Activated CD4-positive, alpha-beta T cell treated with anti-CD3 and anti-CD28 coated beads for 36 hours (primary cell): ENCODE measurements at places on chromosomes 5 and 9.

GRCh38 chr5:75366787-75367186 lies 29.8 kb downstream of the HMGCR start:
- DNase-seq: no peak

GRCh38 chr9:109880276-109881169 lies 100.5 kb downstream of the PALM2AKAP2 start:
- DNase-seq: peak; percentile 50

DNA sequence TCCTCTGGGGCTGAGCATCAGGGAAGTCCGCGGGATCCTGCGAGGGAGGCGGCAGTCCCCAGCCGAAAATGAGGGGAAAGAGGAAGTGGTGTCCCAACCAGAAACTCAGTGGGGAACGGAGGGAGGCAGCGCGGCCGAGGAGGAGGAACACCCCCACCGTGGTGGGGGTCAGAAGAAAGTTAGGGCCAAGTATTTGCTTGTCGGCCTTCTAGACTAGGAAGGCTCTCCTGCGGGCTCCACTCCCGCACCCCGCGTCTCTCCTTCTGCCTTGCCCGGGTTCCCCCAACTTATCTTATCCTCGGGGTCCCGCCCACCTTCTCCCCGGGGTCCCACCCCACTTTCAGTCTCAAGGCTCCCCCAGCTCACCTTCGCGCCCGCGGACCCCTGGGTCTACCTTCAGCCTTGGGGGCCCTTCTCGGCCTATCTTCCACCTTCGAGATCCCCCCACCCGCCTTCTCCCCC lies 557 bp upstream of the PHF2 start:
- DNase-seq: peak; percentile 64

- no peak for DNase-seq
Measured at GRCh38 chr5:23963449-23963848, 456.0 kb downstream of the PRDM9 start.

GRCh38 chr5:111984044-111984443 lies 227.1 kb upstream of the NREP start:
- DNase-seq: no peak

GRCh38 chr9:119941091-119941490 lies 571.9 kb upstream of the BRINP1 start:
- DNase-seq: no peak

DNA sequence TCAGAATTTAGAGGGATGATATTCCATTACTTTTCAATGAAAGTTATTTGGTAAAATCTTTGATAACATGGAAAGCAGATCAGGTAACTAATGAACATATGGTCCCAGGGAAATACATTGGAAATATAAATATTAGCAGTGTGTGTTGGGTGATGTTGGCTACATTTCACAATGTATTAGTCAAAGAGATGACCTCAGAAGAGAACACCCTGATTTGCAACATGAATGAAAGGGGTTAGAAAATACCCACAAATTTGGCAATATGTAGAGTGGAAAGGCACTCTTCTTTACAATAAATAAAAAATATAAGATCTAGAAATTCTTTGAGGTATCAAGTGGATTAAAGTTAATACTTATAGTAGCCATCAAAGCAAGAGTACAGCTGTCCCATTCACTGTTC lies 606.7 kb downstream of the PSAT1 start:
- DNase-seq: no peak

DNA sequence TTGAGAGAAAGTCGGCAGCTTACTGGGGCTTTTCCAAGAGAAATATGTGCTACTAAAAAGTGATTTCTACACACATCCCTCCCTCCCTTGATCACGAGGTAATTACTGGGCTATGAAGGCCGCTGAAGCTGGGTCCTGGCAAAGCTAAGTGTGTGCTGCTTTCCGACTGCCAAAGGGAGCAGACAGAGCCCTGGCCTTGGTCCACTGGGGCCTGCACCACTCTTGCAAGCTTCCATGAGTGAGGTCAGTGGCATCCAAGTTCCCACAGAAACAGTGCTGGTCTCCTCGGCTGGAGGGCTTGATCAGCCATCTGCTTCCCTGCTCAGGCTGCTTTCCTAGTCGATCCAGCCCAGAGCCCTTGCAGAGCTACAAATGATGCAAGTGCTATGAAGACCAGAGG lies 154.8 kb upstream of the LHFPL2 start:
- DNase-seq: no peak

DNA sequence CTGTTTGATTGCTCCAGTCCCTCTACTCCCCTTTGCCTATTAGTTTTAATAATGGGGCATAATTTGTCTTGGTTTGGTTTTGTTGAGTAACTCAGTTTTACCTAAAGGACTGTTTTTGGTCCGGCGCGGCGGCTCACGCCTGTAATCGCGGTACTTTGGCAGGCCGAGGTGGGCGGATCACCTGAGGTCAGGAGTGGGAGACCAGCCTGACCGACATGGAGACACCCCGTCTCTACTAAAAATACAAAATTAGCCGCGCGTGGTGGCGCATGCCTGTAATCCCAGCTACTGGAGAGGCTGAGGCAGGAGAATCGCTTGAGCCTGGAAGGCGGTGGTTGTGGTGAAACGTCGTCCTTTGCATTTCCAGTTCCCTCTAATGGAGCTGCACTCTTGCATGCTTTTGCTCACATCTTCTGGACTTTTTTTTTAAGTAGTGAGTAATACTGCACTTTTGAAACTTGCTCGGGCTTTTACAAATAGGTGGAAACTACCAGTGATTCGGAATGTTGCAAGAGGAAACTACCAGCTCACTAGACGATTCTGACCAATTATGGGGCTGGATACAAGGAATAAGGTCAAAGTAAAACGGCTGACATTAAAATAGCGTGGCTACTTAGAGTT lies 721 bp upstream of the MAML1 start:
- peak; percentile 51 for DNase-seq

- no peak for DNase-seq
Measured at GRCh38 chr9:17083258-17083657, 51.6 kb upstream of the CNTLN start.

GRCh38 chr9:5513966-5514616 lies 3.8 kb downstream of the PDCD1LG2 start:
- no peak for DNase-seq

DNA sequence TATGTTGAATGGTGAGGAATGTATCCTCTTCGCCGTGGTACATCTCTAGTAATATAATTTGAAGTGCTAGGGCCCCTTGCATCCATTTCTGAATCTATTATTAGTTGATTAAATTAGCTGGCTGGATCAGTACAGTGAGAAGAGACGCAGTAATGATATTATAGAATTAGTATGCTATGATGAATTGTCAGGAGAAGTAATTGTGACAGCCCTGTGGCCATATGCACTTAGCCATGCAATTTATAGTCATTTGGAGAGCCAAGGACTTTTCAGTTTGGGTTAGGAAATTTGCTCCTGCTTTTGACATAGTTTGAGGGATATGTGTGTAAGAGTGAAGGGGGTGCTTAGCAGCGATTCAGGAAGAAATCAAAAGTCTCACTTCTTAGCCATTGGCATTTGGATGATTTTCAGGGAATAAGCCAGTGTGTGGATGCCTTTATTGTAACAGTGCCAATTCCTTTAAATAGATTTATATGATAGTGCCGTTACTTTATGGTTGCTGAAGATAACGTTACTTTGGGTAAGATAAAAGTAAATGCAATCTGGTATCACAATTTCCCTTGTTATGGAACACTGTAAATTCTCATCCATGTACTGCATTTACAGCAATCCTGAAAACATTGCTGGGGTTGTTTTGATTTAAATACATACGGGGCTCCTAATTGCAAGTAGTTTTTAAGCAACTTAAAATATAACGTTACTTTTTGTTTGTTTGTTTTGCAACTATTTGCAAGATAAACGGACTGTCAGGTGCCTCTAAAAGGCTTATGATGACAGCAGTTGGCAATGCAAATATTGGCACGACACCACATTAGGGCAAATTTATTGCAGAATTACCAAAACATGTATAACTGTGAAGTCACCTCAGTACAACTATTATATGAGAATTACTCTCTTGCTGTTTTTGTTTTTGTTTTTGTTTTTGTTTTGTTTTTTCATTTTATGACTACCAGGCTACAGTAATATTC lies 875.4 kb upstream of the WWC1 start:
- no peak for DNase-seq

DNA sequence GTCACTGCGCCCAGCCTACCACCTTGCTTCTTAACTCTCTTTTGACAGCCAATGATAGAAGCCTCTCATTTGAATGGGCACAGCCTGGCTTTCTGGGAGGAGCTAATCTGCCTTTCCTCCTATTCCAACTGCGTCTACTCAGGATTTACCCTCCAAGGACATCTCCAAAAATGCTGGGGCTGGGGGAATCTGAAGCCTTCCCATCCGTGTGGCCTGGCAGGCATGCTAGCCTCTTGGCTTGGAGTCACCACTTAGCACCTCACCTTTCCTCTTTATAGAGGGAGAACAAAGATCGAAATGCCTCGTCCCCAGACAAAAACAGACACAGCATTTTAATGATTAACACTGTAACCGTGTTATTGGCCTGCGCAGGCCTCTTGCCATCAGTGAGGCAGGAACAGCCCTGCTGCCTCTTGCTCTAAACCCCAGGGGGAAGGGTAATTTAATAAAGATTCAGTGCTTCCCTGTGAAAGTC lies 108.2 kb upstream of the KLF4 start:
- DNase-seq: no peak
